Thyroid gland (tissue), 4 donors: ENCODE measurements at places on chromosomes 5 and 9. TPM values are rescaled to one million over a fixed set of nuclear protein-coding genes. Genes with fewer than 3 reads are reported as not detected.

GRCh38 chr5:60576425-60576824, 123.5 kb downstream of the DEPDC1B start:
- H3K4me1 ChIP-seq = no peaks in the 10 kb centered on the region
- no peaks in the 10 kb centered on the region for H3K36me3 ChIP-seq
- H3K4me3 ChIP-seq = no peak overlapping the region

GRCh38 chr9:136011376-136011702, 50.2 kb upstream of the UBAC1 start:
- no peak overlapping the region for H3K4me3 ChIP-seq
- peaks cover 13% of the 10 kb centered on the region for H3K4me1 ChIP-seq
- H3K27ac ChIP-seq = no peak overlapping the region
- H3K27me3 ChIP-seq = no peaks in the 10 kb centered on the region

GRCh38 chr5:89024045-89024444, 141.1 kb upstream of the MEF2C start:
- H3K27me3 ChIP-seq = no peaks in the 10 kb centered on the region
- no peak overlapping the region for H3K27ac ChIP-seq

DNA sequence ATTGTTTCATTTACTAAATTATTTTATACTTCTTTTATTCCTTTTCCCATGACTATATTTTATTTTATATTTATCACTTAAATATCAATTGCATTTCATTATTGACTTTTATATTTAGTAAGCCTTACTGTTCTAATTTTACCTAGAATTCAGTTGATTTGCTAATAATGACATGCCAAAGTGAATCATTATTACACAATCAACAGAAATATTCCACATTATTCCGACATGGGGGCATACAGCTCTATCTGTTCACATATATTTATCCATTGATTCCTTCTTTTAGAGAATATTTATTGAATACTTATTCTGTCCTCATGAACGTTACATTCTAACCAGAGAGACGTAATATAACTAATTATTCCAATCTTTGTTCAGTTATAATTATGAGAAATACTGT, 221.8 kb downstream of the DOCK8 start:
- H3K4me3 ChIP-seq = no peak overlapping the region
- no peaks in the 10 kb centered on the region for H3K27me3 ChIP-seq
- no peaks in the 10 kb centered on the region for H3K4me1 ChIP-seq
- no peak overlapping the region for H3K27ac ChIP-seq
- DNase-seq = no peak
- peaks cover 4% of the 10 kb centered on the region for H3K36me3 ChIP-seq

DNA sequence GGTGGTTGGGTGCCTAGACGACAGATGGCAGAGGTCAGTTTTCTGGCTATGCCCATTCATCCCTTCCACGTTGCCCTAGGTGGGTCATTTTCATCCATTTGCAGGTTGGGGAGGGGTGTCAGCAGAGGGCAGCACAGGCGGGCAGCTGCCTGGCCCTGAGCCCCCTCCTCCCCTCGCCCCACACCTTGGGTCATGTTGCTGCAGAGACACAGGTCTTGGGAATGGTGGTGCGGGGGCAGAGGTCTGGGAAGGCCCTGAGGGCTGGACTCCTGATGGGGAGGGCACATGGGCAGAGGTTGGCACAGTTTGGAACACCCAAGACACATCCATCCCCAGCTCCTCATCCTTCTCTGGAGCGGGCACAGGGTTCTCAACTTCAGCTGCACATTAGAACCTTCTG, 103.2 kb upstream of the LMX1B start:
- H3K27me3 ChIP-seq = peaks cover 10% of the 10 kb centered on the region
- no peaks in the 10 kb centered on the region for H3K4me1 ChIP-seq
- no peaks in the 10 kb centered on the region for H3K36me3 ChIP-seq
- H3K27ac ChIP-seq = no peak overlapping the region
- DNase-seq = no peak

DNA sequence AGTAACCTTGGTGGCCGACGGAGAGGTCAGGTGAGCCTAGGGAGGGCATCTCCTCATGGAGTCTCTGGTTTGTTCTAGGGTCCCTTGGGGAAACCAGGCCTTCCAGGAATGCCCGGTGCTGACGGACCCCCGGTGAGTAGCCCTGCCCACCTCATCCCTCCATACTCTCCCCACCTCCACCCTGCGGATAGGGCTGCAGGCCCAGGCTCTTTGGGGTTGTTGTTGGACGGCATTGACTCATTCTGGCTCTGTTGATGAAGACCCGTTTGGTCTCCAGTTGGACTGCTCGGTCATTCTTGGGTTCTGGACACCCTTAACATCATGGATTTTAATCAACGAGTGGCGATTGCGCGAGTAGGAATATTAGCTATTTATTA, 112.3 kb upstream of the FCN2 start:
- no peaks in the 10 kb centered on the region for H3K27me3 ChIP-seq
- H3K27ac ChIP-seq = no peak overlapping the region
- H3K4me1 ChIP-seq = peaks cover 8% of the 10 kb centered on the region

DNA sequence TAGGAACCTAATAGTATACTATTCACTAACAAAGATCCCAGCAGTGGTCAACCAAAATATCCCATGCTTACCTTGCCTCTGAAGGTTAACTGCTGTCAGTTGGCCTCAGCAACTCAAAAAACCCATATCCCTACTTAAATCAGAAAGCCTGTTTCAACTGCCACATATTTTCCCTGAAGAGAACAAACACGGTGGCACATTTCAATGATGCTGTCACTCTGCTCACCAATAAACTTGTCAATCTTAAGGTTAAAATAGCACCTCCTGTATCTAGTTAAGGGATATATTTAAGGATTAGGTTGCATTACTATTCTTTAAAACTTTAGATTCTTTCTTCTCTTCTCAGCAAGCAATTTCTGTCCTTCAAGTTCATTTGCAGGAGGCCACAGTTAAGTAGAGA, 986.9 kb downstream of the CDH18 start:
- no peak overlapping the region for H3K27ac ChIP-seq
- no peaks in the 10 kb centered on the region for H3K4me1 ChIP-seq
- H3K36me3 ChIP-seq = no peaks in the 10 kb centered on the region
- no peak overlapping the region for H3K4me3 ChIP-seq
- no peak for DNase-seq

The LRRC19 gene
- total RNA-seq = not detected

GRCh38 chr5:81856948-81857928, 106.3 kb upstream of the SSBP2 start:
- peak overlapping the region; percentile 72 for H3K27ac ChIP-seq
- DNase-seq = peak; percentile 96
- H3K27me3 ChIP-seq = no peaks in the 10 kb centered on the region
- H3K4me3 ChIP-seq = no peak overlapping the region
- H3K36me3 ChIP-seq = no peaks in the 10 kb centered on the region

DNA sequence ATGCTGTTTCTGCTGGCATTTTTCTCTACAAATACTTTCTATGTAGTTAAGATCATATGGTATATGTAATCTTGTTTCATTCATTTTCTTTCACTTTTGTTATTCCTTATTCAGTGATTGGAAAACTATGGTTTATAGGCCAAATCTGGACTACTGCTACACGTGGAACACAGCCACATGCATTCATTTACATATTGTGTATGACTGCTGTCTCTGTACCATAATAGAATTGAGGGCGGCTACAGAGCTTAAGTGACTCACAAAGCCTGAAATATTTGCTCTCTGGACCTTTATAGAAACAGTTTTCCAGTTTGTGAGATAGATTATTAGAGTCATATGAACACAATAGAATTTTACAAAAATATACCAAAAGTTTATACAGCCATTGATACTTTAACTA, 133.6 kb upstream of the CDKN2B start:
- DNase-seq = no peak
- no peak overlapping the region for H3K27ac ChIP-seq
- H3K36me3 ChIP-seq = no peaks in the 10 kb centered on the region
- H3K27me3 ChIP-seq = no peaks in the 10 kb centered on the region

The SPATA31A3 gene
- not detected for total RNA-seq

DNA sequence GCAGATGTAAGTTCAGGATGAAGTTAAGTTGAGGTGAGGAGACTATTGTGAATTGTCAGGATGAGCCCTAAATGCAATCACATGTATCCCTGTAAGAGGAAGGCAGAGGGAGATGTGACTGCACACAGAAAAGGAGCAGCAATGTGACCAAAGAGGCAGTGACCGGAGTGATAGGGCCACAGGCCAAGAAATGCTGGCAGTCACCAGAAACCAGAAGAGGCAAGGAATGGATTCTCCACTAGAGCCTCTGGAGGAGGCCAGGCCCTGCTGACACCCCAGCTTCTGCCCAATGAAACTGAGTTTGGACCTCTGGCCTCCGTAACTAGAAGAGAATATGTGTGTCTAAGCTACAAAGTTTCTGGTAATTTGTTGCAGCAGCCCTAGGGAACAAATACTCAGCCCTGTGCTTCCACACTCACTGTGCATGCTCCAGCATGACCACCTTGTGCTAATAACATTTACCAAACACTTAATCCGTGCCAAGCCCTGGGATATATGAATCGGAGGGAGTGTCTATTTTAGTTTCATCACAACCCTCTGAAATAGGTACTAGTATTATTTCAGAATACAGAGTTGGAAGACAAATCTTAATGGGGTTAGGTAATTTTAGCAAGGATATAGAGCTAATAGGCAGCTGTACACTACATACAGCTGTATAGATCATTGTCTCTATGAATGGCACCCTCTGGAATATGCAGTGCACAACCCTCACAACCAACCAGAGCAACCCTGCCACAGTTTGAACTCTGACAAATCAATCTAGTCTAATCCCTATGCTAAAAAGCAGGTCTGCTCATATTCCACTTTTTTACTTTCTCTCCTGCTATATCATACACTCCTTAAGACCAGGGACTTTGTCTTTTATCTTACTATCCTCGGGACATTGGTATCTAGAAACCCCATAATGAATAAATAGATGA, 7.8 kb upstream of the GPX8 start:
- no peaks in the 10 kb centered on the region for H3K27me3 ChIP-seq
- H3K27ac ChIP-seq = no peak overlapping the region
- H3K4me3 ChIP-seq = no peak overlapping the region

GRCh38 chr5:79947567-79947966, 43.5 kb downstream of the MTX3 start:
- H3K4me1 ChIP-seq = no peaks in the 10 kb centered on the region
- no peaks in the 10 kb centered on the region for H3K27me3 ChIP-seq
- no peak overlapping the region for H3K4me3 ChIP-seq
- no peak for DNase-seq
- no peak overlapping the region for H3K27ac ChIP-seq

DNA sequence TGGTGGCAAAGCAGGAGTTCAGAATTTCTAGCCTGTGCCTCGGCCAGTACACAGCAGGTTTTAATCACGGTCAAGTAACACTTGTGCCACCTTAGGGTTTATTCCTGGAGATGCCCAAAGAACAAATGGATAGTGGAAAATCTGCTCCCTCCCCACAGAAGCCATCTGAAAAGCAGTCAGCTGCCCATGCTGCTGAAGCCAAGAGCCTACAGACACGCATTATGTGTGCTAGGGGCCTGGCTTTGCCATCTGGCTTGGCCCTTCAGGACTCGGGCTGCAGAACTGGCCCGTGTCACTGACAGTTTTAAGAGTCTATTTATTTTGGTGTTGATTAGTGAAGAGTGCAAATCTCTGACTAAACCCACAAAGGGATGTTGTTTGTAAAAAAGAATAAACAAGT, 11.1 kb downstream of the ARSB start:
- no peak for DNase-seq
- no peak overlapping the region for H3K4me3 ChIP-seq
- H3K36me3 ChIP-seq = no peaks in the 10 kb centered on the region

DNA sequence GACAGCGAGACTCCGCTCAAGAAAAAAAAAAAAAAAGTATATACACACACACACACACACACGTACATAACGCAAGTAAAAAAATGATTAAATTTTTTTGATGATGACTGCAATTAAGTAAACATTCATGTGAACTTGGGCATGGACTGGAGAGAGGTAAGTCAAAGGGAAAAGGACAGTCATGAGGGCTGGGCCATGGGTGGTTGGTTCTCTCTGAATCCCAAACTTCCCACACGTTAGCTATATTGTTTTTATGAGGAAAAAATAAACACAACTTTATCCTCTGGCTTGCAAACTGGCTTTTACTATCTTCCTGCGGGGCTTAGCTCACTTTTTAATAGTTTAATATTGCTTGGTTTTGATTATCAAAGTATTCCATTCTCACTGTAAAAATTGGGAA, 53.7 kb downstream of the GOLM1 start:
- H3K27ac ChIP-seq = no peak overlapping the region
- no peaks in the 10 kb centered on the region for H3K36me3 ChIP-seq
- no peak for DNase-seq
- H3K27me3 ChIP-seq = no peaks in the 10 kb centered on the region
- H3K4me1 ChIP-seq = peaks cover 19% of the 10 kb centered on the region

The AGXT2 gene
- not detected for total RNA-seq

- H3K4me1 ChIP-seq = peaks cover 6% of the 10 kb centered on the region
- DNase-seq = no peak
- H3K36me3 ChIP-seq = no peaks in the 10 kb centered on the region
- no peak overlapping the region for H3K4me3 ChIP-seq
These were observed 21.4 kb upstream of the ANXA2R start for GRCh38 chr5:43061352-43062075.

DNA sequence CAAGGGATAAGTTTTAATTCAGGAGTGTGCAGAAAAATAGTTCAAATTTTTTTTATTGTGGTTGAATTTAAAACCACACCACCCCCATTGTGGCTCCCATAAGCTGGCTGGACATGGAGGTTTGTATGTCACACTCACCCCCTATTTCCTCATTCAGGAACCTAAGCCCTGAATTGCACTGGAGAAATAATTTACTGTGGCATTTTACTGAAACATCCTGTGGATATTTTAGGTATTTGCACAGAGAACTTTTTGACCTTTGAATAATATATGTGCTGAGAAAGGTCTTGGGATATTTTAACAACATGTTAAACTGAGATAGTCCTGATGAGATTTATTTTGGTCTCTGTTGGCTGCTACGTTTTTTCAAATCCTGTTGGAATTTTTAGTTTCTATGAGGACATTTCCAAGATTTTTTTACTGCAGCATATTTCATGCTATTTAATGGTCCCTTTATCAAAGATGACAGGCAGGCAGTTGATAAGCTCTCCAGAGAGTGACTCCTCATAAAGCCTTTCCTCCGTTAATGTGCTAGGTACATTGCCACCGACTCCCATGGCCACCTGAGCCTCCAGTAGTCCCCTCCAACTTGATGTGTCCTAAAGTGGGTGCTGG, 51.2 kb upstream of the PALM2AKAP2 start:
- H3K27me3 ChIP-seq = no peaks in the 10 kb centered on the region
- H3K27ac ChIP-seq = no peak overlapping the region
- no peaks in the 10 kb centered on the region for H3K4me1 ChIP-seq
- H3K36me3 ChIP-seq = no peaks in the 10 kb centered on the region

- H3K27me3 ChIP-seq = peaks cover 54% of the 10 kb centered on the region
- H3K4me1 ChIP-seq = no peaks in the 10 kb centered on the region
- no peak overlapping the region for H3K4me3 ChIP-seq
- DNase-seq = peak; percentile 23
- no peaks in the 10 kb centered on the region for H3K36me3 ChIP-seq
These were observed 13.8 kb upstream of the LHX2 start for GRCh38 chr9:123997665-123998277.

- H3K27me3 ChIP-seq = no peaks in the 10 kb centered on the region
- no peak for DNase-seq
- H3K4me1 ChIP-seq = no peaks in the 10 kb centered on the region
- H3K4me3 ChIP-seq = no peak overlapping the region
- no peak overlapping the region for H3K27ac ChIP-seq
These were observed 30.8 kb upstream of the REEP2 start for GRCh38 chr5:138408023-138408422.
